ENCODE measurements at places on chromosomes 5 and 9.

- no peak for DNase-seq
These were observed 300.7 kb downstream of the KDM4C start for GRCh38 chr9:7058473-7058872.

DNA sequence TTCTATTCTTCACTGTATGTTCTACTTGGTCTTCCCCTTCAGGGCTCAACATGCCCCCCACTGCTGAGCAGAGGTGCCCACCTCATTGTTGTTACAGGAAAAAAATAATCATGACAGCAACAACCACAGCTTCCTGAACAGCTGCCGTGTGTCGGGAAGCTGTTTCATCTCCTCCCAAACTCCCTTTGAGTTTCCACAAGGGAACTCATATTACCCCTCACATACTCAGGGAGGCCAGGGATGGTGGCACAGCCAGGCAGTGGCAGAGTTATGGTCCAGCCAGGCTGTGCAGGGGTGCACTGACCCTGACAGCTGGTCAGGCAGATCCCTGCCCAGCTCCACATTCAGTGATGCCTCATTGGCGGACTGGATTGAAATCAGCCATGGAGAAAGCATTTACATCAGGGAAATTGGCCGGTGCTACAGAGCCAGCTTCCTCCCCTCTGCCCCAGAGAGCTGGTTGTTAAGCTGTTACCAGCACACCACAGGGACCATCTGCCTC is 37.3 kb downstream of the SARDH start:
- DNase-seq: no peak

GRCh38 chr5:137265457-137265856 is 233.7 kb downstream of the SPOCK1 start:
- DNase-seq: no peak

DNA sequence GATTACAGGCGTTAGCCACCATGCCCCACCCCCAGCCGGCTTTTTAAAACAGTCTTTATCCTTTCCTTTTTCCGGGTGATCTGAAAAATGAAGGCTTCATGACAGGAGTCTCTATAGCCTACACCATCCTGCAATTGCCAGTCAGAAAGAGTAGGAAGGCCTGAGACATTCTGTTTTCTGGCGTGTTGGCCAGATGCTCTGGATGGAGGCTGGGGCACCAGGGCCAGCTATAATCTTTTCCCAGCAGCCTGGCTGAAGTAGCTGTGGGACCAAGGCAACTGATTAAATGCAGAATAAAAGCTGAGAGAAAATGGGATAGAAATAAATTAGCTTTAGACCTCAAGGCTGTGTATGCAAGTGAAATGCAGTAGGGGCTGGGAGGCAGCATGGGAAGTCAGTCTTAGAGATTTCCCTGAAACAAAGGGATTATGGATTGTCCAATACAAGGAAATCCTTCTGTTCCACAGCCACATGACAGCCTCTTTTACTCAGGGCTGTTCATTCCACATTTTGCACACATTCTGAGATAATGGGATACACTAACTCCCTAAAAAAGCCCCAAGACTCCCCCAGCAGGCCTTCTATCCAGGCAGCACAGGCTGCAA is 116.0 kb upstream of the LRRTM2 start:
- no peak for DNase-seq

DNA sequence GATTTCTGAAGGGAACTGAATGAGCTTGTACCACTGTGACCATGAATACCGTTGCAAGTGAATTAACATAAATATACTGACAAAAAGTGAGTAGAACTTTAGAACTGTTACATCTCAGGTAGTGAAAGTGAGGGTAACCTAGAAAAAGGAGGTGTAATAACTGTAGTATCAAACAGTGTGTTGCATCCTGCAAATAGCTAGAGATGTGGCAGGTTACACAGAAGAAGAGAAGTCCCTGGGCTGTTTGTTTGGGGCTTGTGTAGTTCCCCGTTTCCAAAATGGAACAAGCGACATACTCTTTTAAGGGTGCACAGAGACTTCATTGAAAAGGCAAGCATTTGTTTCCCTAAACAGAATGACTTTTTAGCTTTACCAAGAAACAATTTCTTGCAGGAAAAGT is 214.8 kb downstream of the NR3C1 start:
- DNase-seq: peak; percentile 24

- DNase-seq: no peak
These were observed 348.9 kb downstream of the ARHGEF28 start for GRCh38 chr5:73974871-73975360.

GRCh38 chr5:58346041-58346440 is 113.8 kb downstream of the PLK2 start:
- DNase-seq: no peak

DNA sequence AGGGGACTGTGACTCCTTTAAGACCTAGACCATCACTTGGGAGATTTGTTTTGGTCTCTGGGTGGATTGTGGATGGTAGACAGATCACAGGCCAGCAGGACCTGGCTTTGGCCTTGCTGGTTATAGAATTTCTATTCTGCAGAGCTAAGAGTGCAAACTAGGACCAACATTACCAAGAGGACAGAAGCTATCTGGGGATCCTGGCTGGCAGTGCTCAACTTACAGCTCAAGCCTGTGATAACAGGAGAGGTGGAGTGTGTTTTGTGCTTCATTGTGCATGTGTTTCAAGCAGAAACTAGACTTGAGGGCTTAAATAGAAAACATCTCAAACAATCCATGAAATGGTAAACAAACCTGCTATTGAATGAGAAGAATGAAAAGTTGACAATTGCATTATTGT is 106.7 kb downstream of the ZNF462 start:
- no peak for DNase-seq

DNA sequence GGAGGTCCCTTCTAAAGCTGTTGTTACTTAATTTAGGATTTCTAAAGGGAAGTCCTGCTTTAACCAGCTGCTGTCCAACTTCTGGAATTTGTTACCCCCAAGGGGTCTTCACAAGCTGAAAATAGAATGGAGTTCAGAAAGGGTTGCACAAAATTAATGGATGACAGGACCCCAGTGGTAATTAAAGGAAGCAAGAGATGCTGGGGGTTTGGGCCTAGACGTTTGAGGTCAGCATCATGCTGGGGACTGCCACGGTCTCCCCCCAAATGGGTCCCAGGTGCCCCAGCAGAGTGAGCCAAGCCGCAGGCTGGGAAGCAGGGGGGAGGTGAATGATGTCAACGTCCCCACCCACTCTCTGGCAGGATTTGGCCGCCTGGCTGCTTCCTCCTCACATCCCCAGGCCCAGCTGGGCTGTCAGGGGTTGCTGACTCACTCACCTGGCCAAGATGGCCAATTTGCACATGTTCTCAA is 97.5 kb upstream of the ARAP3 start:
- no peak for DNase-seq

DNA sequence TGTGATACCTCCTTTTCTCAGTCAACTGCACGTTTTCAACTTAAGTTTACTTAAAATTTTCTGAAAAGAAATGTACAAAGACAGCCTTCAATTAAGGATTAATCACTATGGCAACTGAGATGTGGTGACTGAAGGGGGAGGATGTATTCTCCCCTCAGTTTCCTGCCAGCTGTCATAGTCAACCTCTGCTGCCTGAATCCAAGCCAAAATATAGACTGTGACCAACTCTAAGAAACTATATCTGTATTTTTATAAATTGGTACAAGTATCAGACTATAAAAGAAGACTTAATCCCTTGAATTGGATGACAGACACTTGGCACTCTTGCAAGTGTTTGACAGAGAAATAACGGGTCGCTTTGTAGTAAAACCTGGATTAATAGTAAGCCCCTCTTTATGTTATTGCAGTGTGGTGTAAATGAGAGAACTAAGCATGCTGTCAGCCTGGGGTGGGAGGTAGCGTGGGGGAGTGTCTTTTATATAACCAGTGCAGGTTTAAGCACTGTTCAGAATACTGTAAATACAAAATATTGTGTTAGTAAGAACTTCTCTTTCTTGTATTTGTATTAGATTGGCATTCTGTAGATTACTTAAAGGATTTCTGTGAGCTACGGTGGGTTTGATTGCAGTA is 106.4 kb downstream of the ERCC6L2 start:
- no peak for DNase-seq

GRCh38 chr5:177528631-177529030 is 11.9 kb upstream of the DDX41 start:
- DNase-seq: no peak

DNA sequence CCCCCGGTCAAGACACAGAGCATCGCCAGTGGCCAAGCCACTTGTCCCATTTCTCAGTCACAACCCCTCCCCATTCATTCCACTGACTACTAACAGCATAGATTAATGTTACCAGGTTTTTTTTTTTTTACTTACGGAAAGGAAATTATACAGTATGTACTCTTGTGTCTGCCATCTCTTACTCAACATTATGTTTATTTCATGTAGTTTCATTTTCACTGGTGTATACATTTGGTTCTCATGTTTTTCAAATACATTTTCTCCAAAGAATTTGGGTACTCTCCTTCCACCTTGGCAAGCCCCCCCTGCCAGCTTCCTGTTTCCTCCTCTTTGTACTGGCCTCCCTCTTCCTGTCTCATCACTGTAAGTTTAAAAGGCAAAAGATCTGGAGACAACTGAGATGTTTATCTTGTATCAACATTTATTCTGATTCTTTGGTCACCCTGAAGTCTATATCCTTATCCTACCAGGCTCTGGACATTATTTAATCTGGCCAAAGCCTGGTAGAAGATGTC is 207.3 kb downstream of the SAXO1 start:
- DNase-seq: no peak

DNA sequence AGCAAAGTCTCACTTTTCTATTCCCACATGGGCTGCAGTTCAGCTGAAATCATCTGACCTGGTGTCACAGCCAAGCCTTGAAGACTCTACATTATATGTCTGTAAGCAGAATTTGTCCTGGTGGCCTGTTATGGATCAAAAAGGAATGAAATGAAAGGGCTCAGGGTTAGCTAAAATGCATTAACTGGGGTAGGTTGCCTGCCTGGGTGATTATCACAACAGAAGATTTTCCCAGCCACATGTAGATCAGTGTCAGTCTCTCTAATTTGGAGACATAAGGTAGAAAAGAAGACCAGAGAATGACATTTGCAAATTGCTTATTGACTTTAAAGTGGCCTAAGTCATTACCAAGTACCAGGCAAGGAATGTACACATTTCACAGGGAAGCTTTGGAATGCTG is 289.0 kb downstream of the CAAP1 start:
- no peak for DNase-seq

DNA sequence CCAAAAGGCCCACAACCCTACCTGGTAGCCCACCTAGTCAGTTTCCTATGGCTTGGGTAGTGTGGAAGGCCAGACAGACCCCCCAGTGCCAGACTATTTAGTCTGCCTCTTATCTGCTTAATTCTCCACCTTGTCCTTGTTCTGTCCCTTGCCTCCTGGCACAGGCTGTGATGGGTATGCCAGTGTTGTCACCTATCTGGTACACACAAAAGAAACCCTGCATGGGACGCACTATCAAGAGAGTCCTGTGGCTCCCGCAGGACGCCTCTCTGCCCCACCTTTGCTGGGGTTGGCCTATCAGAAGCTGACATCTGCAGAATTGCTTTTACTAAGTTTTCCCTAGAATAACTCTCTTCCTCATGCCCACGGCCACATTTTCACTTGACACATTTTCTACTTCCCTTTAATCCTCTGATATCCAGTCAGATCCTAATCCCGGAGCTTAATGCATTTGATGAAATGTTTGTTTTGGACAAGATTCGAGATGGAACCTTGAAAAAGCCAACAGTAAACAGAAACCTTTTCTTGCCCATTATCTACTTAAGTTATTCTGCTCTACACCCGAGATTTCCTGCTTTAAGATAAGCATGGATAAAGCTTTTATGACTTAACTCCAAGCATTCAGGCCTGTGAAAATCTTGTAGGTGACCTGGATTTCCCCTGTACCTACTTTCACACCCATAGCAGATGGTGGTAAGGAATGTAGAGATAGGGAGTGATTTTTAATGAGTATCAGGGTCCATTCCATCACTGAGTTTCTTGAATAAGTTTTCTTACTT is 468.5 kb downstream of the ZNF608 start:
- no peak for DNase-seq

DNA sequence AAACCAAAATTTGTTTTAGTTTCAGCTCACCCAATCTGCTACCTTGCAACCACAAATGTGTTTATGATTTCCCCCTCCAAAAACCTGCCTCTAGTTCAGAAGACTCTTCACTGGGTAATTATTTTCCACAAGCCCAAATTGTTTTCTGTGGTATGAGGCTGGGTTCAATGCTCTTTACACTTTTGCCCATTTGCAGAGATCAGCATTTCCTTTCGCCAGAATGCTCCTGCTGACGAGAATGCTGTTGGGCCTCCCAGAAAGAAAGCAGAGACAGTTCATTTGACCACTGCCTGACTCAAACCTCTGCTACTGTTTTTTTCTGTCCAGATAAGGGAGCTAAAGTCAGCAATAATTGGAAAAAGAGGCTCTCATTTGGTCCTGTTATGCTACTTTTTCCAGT is 427.3 kb downstream of the PDE4D start:
- DNase-seq: no peak

GRCh38 chr5:92777421-92777820 is 803.6 kb downstream of the NR2F1-AS1 start:
- DNase-seq: no peak

DNA sequence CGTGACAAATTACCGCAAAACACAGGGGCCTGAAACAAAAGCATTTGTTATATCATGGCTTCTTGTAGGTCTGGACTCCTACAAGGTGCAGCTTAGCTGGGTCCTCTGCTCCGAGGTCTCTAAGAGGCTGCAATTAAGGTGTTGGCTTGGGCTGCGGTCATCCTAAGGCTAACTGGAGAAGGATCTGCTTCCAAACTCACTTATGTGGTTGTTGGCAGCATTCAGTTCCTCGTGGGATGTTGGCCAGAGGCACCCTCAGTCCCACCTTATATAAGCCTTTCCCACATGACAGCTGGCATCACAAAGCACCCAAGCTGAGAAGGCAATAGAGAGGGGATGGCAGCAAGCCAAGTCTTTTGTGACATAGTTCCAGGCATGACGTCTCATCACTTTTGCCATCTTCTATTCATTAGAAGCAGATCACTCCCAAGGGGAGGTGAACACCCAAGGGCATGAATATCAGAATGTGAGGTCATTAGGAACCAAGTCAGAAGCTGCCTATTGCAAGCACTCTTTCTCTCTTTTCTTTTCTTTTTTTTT is 47.9 kb upstream of the ZBTB43 start:
- DNase-seq: no peak
